ENCODE measurements at places on chromosomes 6 and 20.

DNA sequence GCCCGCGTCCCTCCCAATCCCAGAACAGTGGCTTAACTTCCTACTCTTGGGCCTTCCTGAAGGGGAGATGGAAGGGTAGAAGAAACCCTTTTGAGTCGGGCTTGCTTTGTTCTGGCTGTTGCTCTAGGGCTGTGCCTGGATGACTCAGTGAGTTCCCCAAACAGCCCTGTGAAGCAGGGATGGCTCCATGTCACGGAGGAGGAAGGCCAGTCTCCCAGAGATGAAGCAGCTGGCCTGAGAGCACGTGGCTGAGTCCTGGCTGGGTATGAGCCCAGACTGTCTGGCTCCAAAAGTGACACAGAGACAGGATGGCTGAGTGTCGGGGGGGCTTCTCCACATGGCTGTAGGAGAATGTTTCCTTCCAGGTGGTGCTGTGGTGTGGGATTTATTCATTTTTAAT is 4.6 kb downstream of the SYTL3 start:
- no peaks in the 10 kb centered on the region for H3K4me1 ChIP-seq
- H3K4me3 ChIP-seq: no peak overlapping the region
- no peaks in the 10 kb centered on the region for H3K36me3 ChIP-seq
- H3K27me3 ChIP-seq: no peaks in the 10 kb centered on the region
- DNase-seq: peak; percentile 54

DNA sequence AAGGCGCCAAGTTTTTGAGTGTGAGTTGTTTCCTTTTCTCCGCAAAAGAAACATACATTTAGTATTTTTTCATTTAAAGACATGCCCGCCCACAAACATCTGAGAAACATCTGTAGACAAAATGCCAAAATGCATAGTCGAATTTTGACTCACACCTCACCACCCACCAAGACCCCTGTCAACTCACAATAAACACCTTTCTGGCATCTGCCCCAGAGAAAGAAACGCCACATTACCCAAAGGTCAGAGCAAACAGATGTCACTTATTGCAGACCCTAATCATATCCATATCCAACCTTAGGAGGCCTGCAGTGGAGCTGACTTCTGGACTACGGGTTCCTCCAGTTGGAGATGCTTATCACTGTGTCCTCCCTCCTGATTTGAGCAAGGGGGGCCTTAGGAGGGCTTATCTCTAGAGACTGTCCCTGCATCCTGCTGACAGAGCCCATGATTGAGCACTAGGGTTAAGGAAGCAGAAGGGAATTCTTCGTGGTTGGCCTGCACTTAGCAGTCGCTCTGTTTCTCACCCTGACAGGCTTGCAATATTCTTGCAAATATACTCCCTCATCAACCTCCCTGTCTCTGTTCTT is 90.5 kb upstream of the TBX18 start:
- H3K36me3 ChIP-seq: no peaks in the 10 kb centered on the region
- DNase-seq: no peak
- no peaks in the 10 kb centered on the region for H3K27me3 ChIP-seq
- no peak overlapping the region for H3K27ac ChIP-seq
- no peak overlapping the region for H3K4me3 ChIP-seq

DNA sequence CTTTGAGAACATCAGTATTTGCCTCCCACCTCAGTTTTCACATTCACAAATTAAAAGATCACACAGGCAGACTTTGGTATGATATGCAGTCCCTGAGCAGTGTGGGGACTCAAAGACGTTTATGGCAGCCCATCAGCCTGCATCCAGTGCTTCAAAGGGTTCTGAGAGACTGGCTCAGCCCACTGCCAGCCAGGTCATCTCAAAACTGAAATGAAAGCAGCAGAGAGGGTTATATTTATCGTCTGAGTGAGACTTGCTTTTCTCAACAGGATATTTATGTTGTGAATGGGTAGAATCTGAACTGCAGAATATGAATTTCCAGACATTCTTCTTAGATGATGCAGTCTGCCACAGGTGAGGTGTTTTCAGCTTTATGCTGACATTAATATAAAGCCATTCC is 159.8 kb downstream of the NRN1 start:
- H3K27me3 ChIP-seq: no peaks in the 10 kb centered on the region
- no peak overlapping the region for H3K4me3 ChIP-seq
- no peak overlapping the region for H3K27ac ChIP-seq
- no peaks in the 10 kb centered on the region for H3K4me1 ChIP-seq
- DNase-seq: no peak

DNA sequence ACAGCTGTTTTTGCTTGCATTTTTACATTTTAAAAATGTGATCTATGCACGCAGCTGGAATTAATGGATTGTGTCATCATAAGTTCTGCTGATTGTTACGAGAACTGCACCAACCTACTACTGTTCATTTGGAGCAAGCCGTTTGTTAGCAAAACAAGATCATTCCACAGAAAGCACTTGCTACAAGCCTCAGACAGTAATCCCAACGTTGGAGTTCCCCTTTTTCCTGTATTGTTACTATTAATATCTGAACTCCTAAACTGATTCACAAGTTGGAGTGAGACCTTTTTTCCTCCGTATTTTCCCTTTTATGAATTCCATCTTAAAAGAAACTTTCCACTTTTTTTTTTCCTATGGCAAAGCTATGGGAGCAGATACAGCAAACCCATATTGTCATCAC is 3.5 kb downstream of the TENT5A start:
- DNase-seq: no peak
- peak overlapping the region; percentile 90 for H3K27ac ChIP-seq
- H3K27me3 ChIP-seq: no peaks in the 10 kb centered on the region
- peaks cover 4% of the 10 kb centered on the region for H3K36me3 ChIP-seq

GRCh38 chr20:62344782-62345181 is 22.3 kb downstream of the LAMA5 start:
- no peaks in the 10 kb centered on the region for H3K27me3 ChIP-seq
- H3K4me1 ChIP-seq: no peaks in the 10 kb centered on the region
- no peak overlapping the region for H3K4me3 ChIP-seq
- DNase-seq: no peak
- no peak overlapping the region for H3K27ac ChIP-seq
- H3K36me3 ChIP-seq: peaks cover 42% of the 10 kb centered on the region

DNA sequence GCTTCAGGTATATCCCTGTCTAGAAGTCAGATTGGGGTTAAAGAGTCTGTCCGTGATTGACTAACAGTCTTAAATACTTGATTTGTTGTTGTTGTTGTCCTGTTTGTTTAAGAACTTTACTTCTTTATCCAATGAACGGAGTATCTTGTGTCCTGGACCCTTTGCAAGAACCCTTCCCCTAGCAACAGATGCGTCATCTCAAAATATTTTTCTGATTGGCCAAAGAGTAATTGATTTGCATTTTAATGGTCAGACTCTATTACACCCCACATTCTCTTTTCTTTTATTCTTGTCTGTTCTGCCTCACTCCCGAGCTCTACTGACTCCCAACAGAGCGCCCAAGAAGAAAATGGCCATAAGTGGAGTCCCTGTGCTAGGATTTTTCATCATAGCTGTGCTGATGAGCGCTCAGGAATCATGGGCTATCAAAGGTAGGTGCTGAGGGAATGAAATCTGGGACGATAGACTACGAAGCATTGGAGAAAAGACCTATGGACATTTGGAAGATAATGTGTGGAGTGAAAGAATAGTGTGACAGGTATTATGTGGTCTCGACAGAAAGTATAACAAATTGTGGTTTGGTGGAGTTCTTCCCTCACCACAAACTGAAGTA is at the start of gene HLA-DRA:
TSS of gene HLA-DRA (plus strand) at position 286 of the 613 bp plus-strand sequence. CDS start at position 350, 64 bp downstream.
- no peaks in the 10 kb centered on the region for H3K36me3 ChIP-seq
- DNase-seq: no peak
- H3K4me3 ChIP-seq: peak within 1 kb of the TSS; percentile 48
- no peaks in the 10 kb centered on the region for H3K27me3 ChIP-seq

DNA sequence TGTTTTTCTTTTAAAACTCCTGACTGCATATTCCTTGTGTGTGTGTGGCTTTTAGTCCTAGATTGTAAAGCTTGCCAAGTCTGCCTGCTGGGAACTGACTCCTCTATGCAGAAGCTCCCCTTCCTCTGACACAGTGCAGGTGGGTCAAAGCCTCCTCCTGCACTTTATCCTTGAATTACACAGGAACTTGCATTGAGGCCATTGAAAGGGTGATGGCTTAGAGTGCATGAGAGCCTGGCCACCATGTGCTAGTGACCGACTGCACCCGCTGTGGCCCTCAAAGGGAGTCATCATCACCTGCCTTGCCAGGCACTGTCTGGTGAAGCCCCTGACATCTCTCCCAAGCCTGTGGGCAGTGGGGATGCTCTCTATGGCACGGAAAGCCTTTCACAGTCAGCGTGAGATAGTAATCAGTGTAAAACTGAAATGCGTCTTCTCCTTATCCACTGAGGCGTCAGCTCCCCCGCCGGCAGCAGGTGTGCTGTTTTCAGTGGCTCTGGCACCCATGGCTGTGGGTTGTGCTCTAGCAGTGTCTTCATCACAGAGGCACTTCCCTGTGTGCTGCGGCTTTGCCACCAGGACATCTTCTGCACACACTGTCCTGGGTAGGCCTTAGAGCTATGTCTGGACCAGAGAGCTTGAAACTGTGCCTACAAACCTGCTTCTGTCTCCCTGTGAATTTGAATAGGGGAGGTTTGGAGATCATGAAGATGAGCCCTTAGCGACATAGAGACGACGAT is 87.9 kb downstream of the THBS2 start:
- no peak for DNase-seq
- no peaks in the 10 kb centered on the region for H3K36me3 ChIP-seq
- peaks cover 17% of the 10 kb centered on the region for H3K4me1 ChIP-seq
- H3K27me3 ChIP-seq: no peaks in the 10 kb centered on the region
- no peak overlapping the region for H3K4me3 ChIP-seq

- H3K27ac ChIP-seq: no peak overlapping the region
- no peak for DNase-seq
- no peaks in the 10 kb centered on the region for H3K4me1 ChIP-seq
- no peaks in the 10 kb centered on the region for H3K36me3 ChIP-seq
Observed at GRCh38 chr6:36809941-36810803, 29.1 kb downstream of the CPNE5 start.

DNA sequence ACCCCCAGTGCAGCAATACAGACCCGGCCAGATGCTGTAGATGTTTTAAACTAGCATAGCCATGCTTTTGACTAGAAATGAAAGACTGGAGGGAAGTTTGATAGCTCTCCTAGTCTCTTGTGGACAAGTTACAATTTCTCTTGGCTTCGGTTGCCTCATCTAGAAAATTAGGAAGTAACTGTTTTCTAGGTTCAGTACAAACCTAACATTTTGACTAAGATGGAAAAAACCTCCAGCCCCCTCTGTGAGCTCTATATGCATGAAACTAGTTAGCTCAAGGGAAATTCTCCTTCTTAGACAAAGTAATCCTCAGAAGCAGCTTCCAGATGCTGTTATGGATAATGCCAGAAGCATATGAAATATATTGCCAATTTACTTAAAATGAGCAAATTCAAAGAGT is 86.6 kb downstream of the RNF144B start:
- H3K4me3 ChIP-seq: no peak overlapping the region
- no peaks in the 10 kb centered on the region for H3K36me3 ChIP-seq
- H3K4me1 ChIP-seq: no peaks in the 10 kb centered on the region
- no peak overlapping the region for H3K27ac ChIP-seq

DNA sequence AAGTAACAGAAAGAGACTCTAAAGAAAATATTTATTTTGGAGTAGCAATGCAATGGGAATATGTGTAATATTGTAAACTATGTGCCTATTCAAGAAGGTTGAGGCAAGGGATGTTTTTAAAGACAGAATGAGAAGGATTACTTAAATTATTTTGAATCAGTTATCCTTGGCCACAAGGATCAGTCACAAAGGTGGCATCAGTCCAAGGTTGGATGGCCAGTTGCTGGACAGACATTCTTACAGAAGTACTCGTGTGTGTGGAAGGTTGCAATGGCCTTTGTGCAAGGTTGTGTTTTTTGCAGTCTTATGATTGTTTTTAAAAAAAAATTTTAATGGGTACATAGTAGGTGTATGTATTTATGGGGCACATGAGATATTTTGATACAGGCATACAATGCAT is 2.0 kb downstream of the QRSL1 start:
- H3K27ac ChIP-seq: no peak overlapping the region
- DNase-seq: no peak
- H3K27me3 ChIP-seq: no peaks in the 10 kb centered on the region

DNA sequence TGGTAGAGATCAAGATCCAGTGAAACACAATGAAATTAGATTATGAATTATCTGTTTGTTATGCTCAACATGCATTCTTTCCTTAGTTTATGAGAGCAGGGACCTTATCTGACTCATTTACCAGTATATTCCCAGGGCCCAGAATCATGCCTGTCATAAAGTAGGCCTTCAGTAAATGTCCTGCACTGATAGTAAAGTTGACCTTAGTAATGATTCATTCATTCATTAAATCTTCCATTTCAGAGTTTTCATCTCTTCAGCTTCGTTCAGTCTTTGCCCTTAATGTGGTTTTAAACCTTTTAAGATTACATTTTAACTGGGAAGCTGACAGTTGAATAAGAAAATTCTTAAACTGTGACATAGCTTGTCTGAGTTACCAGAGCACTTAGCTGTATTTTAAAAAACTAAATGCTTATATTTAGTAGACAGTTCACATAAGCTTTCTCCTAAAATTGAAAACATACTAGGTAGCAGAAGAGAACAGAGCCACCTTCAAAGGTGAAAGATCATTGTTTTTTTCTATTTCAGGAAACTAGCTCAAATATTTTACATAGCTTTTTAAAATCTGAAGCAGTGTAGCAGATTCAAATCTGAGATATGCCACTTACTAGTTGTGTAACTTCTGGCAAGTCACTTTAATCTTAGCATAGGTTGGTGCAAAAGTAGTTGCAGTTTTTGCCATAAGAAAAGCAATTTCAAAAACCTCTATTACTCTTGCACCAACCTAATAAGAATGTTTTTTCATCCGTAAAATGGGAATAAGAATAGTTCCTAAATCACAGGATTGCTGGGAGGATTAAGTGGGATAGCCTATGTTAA is 41.4 kb downstream of the MCM8 start:
- no peaks in the 10 kb centered on the region for H3K4me1 ChIP-seq
- no peak overlapping the region for H3K4me3 ChIP-seq
- H3K36me3 ChIP-seq: peaks cover 3% of the 10 kb centered on the region
- no peak for DNase-seq

- peak; percentile 76 for DNase-seq
- no peaks in the 10 kb centered on the region for H3K27me3 ChIP-seq
- no peaks in the 10 kb centered on the region for H3K36me3 ChIP-seq
Observed at GRCh38 chr6:31128093-31128676, 7.9 kb upstream of the CDSN start.

GRCh38 chr6:137729866-137730629 is 137.0 kb upstream of the TNFAIP3 start:
- H3K4me3 ChIP-seq: no peak overlapping the region
- H3K4me1 ChIP-seq: no peaks in the 10 kb centered on the region
- H3K27me3 ChIP-seq: no peaks in the 10 kb centered on the region
- H3K27ac ChIP-seq: no peak overlapping the region
- DNase-seq: no peak

GRCh38 chr20:60024801-60025200 is 66.6 kb downstream of the CDH26 start:
- H3K4me3 ChIP-seq: no peak overlapping the region
- H3K4me1 ChIP-seq: no peaks in the 10 kb centered on the region
- no peak overlapping the region for H3K27ac ChIP-seq
- no peak for DNase-seq
